T-cell (primary cell): ENCODE measurements at places on chromosomes 3 and 15.

DNA sequence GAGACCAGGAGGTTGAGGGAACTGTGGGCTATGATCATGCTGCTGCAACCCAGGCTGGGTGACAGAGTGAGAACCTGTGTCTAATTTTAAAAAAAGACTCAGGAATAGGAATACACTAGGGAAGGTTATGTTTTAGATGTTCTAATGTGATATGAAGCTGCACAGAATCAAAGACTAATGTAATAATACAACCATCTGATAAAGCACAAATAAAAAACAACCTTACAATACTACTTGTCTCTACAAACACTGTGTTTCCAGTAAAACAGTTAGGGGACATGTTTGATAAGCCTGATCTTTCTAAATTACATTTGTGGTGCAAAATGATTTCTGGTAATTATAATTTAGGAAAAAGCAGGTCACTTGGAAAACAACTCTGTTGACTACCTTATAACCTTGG lies 56.7 kb downstream of the RBMS3 start:
- DNase-seq: no peak

- DNase-seq: no peak
Measured at GRCh38 chr15:99681990-99682389, 51.2 kb downstream of the LYSMD4 start.

DNA sequence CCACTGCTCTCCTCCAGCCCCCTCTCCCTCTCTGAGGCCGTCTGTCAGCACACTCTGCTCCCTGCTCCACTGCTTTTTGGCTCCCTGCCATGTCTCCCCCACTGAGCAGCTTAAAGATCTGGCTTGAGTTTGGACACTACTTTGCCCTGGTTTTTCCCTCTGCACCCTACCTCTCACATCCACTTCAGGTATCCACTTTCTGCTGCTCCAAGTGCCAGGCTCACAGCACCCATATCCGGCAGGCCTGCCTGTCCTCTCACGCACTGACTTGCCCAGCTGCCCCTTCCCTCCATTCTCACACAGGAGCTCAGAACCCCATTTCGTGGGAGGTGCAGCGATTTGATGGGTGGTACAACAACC lies 3.7 kb downstream of the DUOX1 start:
- DNase-seq: no peak

DNA sequence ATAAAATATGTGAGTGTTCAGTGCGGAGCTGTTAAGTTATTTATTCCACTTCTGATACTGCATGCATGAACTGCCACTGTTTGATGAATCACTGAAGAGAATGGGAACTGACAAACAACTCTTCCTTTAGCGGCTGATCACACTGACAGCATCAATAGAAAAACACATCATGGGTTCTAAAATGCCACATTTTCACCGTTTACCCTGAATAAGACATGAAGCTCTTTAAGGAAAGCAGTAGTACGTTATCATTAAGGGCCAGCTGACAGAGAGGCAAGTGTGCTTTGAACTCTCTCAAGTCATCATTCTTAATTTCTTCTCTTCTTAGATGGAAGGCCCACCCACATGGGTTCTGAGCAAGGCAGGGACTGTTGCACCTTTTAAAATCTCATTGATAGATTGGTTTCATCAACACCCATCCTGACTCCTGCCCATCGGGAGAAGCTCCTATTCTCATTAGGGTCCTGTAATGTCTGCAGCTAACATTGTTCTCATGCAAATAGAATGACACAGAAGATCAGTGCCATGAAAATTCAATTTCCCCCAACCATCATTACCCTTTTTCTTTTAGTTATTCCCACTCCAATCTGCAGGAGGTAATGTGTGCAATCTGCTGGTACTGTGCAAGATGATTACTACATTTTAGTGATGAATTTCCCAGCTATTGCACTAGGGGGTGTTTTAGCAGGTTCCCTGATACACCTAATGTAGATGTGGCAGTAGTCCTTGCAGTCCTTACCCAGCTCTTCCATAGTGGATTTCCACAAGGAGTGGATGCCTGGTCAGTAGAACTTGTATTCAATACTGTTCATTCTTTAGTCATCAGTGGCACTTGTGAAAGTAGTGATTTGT lies 119.1 kb downstream of the ROBO2 start:
- no peak for DNase-seq

- no peak for DNase-seq
Measured at GRCh38 chr15:92580933-92581445, 74.6 kb downstream of the FAM174B start.

- no peak for DNase-seq
Measured at GRCh38 chr3:136473716-136474326, 223.7 kb downstream of the PCCB start.

- no peak for DNase-seq
Measured at GRCh38 chr3:122961146-122961545, 66.4 kb downstream of the SEMA5B start.

- DNase-seq: no peak
Measured at GRCh38 chr3:181791056-181791955, 79.6 kb downstream of the SOX2 start.

- no peak for DNase-seq
Measured at GRCh38 chr3:15405448-15406050, 21.8 kb downstream of the METTL6 start.

GRCh38 chr15:31465083-31465955 lies 138.7 kb downstream of the KLF13 start:
- DNase-seq: no peak

DNA sequence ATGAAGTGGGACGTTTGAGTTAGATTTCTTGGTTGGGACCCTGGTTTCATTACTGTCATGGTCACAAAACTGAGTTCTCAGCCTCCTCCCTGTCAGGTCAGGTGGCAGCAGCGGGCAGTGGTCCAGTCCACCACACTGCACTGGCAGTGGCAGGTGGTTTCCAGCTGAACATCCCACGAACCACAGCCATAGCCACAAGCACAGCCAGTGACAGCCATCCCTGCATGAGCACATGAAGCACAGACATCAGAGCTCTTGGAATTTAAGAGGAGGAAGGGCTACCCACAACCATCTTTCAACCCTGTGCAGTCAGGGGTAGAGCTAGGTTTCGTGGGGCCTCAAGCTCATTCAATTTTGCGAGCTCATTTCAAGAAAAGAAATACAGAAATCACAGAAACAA lies 1.5 kb downstream of the RETNLB start:
- no peak for DNase-seq

GRCh38 chr3:168251371-168251770 lies 155.6 kb upstream of the GOLIM4 start:
- no peak for DNase-seq
